Activated naive CD8-positive, alpha-beta T cell treated with anti-CD3 and anti-CD28 coated beads, Interleukin-2, amount 50 U/mL, for 16 hours (primary cell): ENCODE measurements at places on chromosomes 2 and 18.

DNA sequence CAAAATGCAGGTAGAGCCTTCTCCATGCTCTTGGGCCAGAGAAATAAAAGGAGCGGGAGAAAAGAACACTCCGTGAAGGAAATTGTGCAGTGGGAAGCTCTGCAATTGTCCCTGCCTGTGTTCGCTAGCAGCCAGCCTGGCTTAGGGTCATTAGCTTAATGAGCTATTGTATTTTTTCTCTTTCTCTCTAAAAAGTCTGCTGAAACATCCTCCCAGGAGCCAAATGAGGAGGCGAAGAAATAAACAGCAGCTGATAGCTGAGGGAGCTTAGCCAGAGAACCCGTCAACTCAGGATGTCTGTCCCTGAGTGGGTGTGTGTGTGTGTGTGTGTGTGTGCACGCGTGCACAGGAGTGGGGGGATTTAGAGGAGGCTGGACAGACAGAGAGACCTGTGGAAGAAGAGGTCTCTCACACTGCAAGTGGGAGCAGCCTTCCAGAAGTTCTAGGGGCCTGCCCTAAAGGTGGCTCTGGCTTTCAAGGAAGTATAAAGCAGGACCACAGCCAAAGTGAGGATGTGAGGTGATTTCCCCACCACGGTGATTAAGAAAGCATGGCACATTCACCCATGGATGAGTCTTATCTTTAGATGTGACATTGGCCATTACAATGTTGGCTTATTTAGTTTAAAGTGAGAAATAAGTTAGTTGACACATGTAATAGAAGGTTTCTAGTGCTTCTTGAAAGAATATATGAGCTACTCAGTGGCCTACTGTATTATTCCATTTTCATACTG lies 690.4 kb downstream of the RNF144A start:
- DNase-seq: no peak

- DNase-seq: no peak
These were observed 127.2 kb upstream of the MAPRE2 start for GRCh38 chr18:34913837-34914661.

DNA sequence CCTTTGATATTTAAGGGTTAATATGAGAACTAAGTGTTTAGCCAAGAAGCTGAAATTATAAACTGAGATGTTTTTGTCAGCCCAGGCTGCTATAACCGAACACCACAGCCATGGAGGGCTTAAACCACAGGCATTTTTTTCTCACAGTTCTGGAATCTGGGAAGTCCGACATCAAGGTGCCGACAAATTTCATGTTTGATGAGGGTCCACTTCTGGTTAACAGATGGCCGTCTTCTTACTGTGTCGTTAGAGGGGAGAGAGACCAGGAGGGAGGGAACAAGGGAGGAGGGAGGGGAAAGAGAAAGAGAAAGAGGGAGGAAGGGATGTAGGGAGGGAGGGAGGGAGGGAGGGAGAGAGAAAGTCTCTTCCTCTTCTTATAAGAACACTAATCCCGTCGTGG lies 6.5 kb upstream of the CNDP2 start:
- no peak for DNase-seq

GRCh38 chr2:190649035-190649797 lies at the start of gene NAB1:
Gene NAB1, plus strand, starts transcription at chr2:190649083. Its CDS starts 10,094 bp downstream, at chr2:190659177.
- peak; percentile 18 for DNase-seq

DNA sequence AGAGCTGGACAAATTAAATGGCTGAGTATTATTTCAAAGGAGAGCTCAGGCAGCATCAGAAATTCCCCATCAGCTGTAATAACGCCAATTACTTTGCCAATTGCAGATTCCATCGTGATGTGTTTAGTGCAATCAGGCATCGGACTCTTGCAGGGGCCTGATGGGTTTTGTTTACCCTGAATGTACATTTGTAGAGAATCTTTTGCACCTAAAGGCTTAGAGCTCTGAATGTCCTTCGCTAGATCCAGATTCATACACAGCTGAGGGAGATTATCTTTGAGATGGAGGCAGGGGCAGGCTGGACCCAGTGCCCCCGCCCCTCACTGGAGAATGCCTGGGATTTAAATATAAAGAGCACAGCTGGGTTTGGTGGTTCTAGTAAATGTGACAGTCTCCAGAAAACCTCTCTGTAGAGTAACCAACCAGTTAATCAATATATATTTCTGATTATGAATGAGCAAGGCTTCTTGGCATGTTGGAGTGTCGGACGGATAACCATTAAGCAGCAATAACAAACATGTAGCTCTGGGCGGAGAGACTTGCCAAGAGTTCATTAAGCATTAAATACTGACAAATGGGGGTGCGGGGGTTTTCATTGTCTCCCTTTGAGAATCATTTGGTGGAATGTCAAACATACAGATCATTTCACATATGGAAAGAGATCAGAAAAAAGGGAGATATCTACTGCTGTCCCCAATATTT lies 200.9 kb downstream of the SETBP1 start:
- no peak for DNase-seq

DNA sequence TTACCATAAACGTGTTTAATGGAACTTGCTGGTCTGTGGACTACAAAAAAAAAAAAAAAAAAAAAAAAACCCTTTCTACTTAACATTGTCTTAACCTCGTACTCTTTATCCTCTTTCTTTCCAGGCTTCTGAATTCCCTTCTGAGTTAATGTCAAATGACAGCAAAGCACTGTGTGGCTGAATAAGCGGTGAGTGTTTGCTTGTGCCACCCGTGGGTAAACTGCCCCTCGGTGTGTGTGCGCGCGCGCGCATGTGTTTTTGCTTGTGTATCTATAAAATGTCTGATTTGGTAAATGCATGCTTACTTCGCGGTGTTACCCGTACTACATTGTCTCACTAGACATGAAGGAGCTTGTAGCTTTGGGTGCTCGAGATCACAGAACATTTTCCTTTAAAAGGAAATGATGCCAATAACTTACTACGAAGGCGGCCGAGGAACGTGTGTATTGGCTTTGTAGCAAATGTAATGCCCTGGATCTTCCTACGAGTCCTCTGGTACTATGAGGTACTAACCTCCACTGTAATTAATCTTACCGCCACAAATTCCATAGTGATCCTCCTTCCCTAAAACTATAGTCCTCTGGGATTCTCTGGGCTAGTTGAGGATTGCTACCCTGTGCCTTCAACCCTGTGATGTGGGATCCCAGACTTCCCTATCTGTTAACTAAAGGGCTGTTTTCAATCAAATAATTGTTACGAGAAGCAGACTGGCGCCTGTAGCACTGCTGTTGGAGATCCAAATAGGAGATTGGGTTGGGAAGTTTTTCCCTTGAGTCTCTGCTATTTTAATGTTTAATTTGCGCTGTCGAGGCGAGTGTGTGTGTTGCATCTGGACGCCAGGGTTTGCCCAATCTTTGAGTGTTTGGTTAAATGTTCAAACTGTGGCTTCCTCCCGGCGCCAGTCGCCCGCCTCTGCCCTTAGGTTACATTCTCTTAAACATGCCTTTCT lies 1.1 kb downstream of the ID2 start:
- no peak for DNase-seq

DNA sequence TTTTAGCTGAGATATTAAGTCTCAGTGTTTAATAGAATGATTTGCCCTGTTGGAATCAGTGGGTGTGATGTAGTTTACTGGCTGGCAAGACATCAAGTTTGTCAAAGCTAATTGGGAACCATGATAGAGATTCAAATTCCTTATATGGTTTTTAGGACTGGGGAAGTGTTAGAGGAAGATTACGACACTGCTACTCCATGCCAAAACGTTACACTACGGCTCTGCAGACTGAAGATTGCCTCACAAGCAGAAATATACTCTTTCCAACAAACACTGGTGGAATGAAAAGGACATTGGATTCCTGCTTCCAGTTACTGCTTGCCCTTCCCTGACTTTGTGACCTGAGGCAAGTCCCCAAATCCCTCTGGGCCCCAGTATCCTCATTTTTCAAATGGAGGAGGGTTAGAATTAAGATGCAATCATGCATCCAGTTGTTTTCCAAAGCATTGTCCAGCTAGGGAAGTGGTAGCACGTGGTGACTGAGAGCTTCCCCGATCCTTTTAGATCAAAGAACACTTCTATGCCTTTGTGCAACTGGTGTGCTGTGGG lies 147.6 kb downstream of the CDC42EP3 start:
- DNase-seq: no peak
